ENCODE measurements at places on chromosomes 3 and 15. TPM values are rescaled to one million over a fixed set of nuclear protein-coding genes. Genes with fewer than 3 reads are reported as not detected.

The SYNPR gene
- not detected for polyA plus RNA-seq

DNA sequence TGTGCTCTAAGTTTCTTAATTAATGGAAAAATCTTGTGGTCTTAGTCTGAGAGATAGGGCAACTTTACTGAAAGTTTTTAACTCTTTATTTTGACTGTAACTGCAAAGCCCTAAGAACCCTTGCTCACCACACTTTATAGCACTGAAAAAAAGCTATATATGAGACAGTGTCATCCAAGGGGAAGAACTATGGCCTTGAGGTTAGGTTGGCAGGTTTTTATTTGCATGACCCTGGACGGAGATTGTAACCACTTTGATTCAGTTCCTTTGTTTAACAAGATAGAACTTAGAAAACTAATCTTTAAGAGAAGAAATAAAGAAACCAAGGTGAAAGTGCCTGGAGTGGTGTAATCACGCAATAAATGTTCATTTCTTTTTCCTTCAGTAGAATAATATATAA lies 30.6 kb upstream of the LYSMD4 start:
- DNase-seq: no peak

The ZNF660 gene
- polyA plus RNA-seq: 1.9 TPM

- no peak for DNase-seq
Measured at GRCh38 chr15:96693515-96693914, 363.0 kb downstream of the NR2F2 start.

- DNase-seq: no peak
Measured at GRCh38 chr3:115270849-115271248, 123.8 kb upstream of the ZBTB20 start.

The NPAP1 gene
- 0.03 TPM for polyA plus RNA-seq

Data from urinary bladder (tissue), 4 donors.